ENCODE measurements at places on chromosomes 7 and 10. TPM values are rescaled to one million over a fixed set of nuclear protein-coding genes. Genes with fewer than 3 reads are reported as not detected.

Gene PHTF2
- 4.2 TPM for total RNA-seq

Gene R3HCC1L
- 13.7 TPM for total RNA-seq

Gene OR2A12
- total RNA-seq, result not detected

Gene ATRNL1
- 0.53 TPM for total RNA-seq

Gene ESYT2
- total RNA-seq, result 71.8 TPM

Gene HYAL4
- under 0.01 TPM for total RNA-seq

Gene PLXNA4
- total RNA-seq, result under 0.01 TPM

Gene COBL
- 4.1 TPM for total RNA-seq

Gene TASOR2
- total RNA-seq, result 52.1 TPM

Gene LRRC4
- 0.64 TPM for total RNA-seq

Gene RET
- total RNA-seq, result 0.26 TPM

Gene EPHA1
- total RNA-seq, result 51.5 TPM

Gene PTPRZ1
- total RNA-seq, result 3.5 TPM

Gene GCK
- total RNA-seq, result 0.53 TPM

Gene EIF5AL1
- 0.26 TPM for total RNA-seq

Gene MAD1L1
- 57.4 TPM for total RNA-seq

Gene TFPI2
- total RNA-seq, result 2.8 TPM

Gene NXPH1
- not detected for total RNA-seq

Gene CLRN3
- total RNA-seq, result not detected

Gene VSTM4
- under 0.01 TPM for total RNA-seq

Gene GPR26
- not detected for total RNA-seq

Gene GALNT17
- total RNA-seq, result not detected

Gene RBP3
- total RNA-seq, result not detected

Gene CYP3A7
- total RNA-seq, result not detected

Gene AS3MT
- total RNA-seq, result 2.1 TPM

Gene CLCN1
- under 0.01 TPM for total RNA-seq

Gene NEUROD6
- not detected for total RNA-seq

Gene MEOX2
- total RNA-seq, result not detected

Gene CCL24
- total RNA-seq, result not detected

Gene OR6V1
- total RNA-seq, result not detected

Gene PRSS2
- not detected for total RNA-seq

Gene FAM25C
- not detected for total RNA-seq

Gene TMEM229A
- not detected for total RNA-seq

Gene C10orf95
- total RNA-seq, result 2.9 TPM

Gene MRLN
- not detected for total RNA-seq

Gene C10orf67
- 0.26 TPM for total RNA-seq

Gene CRYGN
- not detected for total RNA-seq

Gene NME8
- not detected for total RNA-seq

Gene SNX8
- 8.7 TPM for total RNA-seq

Gene FAM237B
- total RNA-seq, result not detected

Gene WDR86
- 0.13 TPM for total RNA-seq

Gene CUBN
- 0.26 TPM for total RNA-seq

Gene BLNK
- total RNA-seq, result 9.2 TPM

Gene AQP1
- total RNA-seq, result not detected

Gene DDC
- 0.26 TPM for total RNA-seq

Gene ZNF727
- total RNA-seq, result 0.53 TPM

Gene EZH2
- 6.6 TPM for total RNA-seq

Gene MMP21
- not detected for total RNA-seq

Gene CYP26A1
- total RNA-seq, result not detected

Gene MPP7
- total RNA-seq, result 24.6 TPM

Gene ASB10
- not detected for total RNA-seq

Gene FZD8
- total RNA-seq, result 5.2 TPM

Measured in bronchial epithelial cell (primary cell).